ENCODE measurements at places on chromosomes 4 and X. TPM values are rescaled to one million over a fixed set of nuclear protein-coding genes. Genes with fewer than 3 reads are reported as not detected.

DNA sequence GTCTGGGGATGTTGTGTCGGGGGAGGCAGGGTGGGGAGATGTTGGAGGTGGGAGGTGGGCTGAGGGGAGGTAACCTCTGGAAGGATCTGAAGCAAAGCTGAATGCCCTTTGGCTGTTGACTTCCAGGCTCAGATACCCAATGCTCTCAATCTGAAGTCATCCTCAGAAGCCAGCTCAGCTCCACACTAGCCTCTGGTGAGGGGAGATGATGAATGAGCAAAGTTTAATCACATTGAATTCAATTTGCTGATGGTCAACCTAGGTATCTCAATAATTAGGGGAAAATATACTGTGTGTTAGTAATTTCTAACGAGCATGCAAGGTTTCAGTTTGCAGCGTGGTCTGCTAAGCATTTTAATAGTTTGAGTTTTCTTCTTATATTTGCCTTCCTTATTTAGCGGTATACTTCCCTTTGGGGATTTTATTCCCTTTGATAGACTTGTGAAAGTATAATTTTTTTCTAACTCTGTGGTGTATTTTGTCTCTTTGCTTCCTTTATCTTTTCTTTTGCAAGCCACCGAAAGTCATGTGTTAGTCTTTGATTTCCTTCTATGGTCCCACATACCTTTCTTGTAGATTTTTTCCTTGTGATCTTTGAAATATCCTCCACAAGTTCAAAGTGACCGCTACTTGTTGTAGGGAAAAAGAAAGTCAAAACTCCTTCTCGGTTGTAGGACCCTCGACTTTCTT is 146.3 kb upstream of the LEF1 start:
- DNase-seq, result no peak

- DNase-seq, result no peak
These were observed 22.8 kb downstream of the AGA start for GRCh38 chr4:177419434-177419833.

DNA sequence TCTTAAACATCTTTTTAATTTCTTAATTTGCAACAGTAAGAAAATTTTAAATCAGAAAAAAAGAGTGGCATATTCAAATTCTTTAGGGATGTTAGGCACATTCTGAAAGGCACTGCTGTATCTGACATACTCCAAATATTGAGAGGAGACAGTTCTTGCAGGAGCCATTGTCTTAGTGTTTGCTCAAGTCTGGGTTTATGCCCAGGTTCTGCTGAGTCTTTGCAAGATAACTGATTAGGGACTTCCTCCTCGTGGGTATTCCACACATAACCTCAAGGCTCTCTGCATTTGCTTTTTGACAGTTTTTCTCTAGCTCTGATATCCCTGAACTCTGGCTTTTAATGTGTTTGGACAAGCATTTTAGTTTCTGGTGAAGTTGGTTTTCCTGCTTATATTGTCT is 52.6 kb downstream of the RPS3A start:
- DNase-seq, result no peak

DNA sequence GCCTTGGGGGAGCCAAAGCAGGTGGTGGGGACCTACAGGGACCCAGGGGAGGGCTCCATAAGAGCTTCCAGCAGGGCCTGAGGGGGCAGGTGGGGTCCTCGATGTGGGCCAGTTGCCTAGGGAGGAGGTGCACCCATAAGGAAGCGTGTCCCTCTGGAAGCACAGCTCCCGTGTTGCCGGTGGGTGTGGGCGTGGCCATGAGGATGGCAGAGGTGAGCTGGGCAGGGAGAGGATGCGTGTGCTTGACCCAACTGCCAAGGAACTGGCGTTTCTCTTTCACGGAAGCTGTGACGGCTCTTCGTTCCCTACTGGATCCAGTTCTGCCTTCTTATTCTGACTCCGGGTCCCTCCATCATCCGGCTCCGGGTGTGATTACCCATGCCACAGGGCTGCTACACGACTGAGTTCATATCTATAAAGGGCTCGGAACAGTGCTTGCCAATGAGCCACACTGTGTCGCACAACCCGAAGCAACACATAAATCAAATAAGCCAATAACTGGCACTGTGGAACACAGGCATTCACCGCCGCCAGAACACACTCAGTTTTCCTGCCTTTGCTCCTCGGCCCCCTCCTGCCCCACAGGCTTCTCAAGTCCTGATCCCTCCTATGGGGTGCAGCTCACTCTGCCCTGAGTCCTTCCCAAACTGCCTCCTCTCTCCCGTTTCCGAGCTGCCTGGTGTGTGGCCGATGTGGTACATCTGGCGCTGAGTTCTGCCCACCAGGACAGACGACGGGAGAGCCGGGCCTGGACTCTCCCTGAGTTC is 35.5 kb downstream of the RNF212 start:
- no peak for DNase-seq

- DNase-seq, result no peak
These were observed 13.6 kb upstream of the AKAP17A start for GRCh38 chrX:1577845-1578244.

GRCh38 chrX:25599061-25599460 is 539.1 kb upstream of the MAGEB18 start:
- DNase-seq, result no peak

GRCh38 chrX:38102875-38103274 is 96.5 kb downstream of the SYTL5 start:
- DNase-seq, result no peak

- no peak for DNase-seq
These were observed 39.3 kb downstream of the RTL3 start for GRCh38 chrX:78619834-78620233.

- no peak for DNase-seq
These were observed 25.2 kb upstream of the FGFR3 start for GRCh38 chr4:1767770-1768366.

- peak; percentile 45 for DNase-seq
These were observed at the start of gene ADGRA3 for GRCh38 chr4:22515888-22516541. Gene ADGRA3, minus strand, starts transcription at chr4:22516066. Its CDS starts 282 bp downstream, at chr4:22515784.

- no peak for DNase-seq
These were observed 1.0 kb upstream of the TMEM131L start for GRCh38 chr4:153465140-153465539.

GRCh38 chrX:41664375-41664901 is 24.3 kb upstream of the GPR34 start:
- no peak for DNase-seq

DNA sequence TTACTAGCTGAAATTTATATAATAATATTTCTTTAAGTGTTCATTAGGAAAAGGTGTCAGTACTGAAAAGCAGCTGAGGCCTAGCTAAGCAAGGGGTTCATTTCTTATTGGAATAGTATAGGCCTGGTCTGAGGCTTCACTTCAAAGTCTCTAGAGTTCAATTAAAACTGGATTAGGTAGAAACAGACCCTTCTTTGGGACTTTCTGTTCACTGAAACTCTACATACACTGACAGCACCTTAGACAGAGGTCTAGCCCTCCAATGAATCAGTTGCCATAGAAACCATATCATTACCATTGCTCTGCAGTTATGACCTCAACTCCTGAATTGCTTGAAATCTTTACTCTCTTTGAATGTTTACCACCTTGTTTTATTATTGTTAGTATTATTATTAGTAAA is 86.4 kb upstream of the MAB21L2 start:
- no peak for DNase-seq

GRCh38 chrX:40090050-40090804 is 7.5 kb downstream of the BCOR start:
- no peak for DNase-seq

- DNase-seq, result peak; percentile 3
These were observed 96.4 kb downstream of the ANAPC10 start for GRCh38 chr4:145001635-145002034.

- DNase-seq, result no peak
These were observed 2.6 kb downstream of the SLC25A31 start for GRCh38 chr4:127732623-127733328.

DNA sequence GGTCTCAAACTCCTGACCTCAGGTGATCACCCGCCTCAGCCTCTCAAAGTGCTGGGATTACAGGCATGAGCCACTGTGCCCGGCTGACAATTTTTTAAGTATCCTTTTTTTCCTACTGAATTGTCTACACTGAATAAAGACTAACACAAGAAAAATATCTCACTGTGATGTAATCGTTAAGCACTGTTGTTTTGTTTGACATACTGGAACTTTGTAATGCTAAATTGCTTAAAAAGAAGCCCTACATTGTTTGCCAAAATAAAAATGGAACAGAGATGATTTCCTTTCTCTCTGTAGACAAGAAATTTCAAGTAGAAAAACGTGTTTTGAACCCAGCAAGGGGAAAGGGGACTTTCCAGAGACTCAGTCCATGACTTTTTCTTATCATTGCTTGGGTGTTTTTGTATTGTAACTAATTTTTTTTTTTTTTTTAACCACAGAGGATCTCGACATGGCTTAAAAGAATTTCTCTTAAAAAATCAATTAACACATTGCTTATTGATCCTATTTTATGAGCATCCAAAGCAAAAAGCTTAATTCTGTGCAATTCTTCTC is 74.9 kb downstream of the TMEM156 start:
- no peak for DNase-seq

- no peak for DNase-seq
These were observed 420.9 kb upstream of the ATOH1 start for GRCh38 chr4:93407493-93408275.

DNA sequence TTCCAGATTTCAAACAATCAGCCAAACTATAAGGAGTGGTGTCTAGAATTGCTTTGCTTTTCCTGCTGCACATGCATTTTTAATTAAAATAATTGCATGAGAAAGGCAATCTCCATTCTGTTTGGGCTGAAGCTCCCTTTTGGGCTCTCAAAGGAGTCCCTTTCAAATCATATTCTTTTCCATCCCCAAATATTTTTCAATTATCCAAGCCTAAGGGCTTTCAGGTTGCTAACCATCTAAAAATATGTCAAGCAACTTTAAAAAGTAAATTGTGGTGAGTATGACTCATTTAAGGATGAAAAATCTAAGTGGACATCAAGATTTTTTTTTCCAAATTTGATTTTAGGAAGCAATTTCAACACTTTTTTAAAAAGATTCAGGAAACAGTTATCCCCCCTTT is 28.4 kb downstream of the PIR start:
- DNase-seq, result no peak

DNA sequence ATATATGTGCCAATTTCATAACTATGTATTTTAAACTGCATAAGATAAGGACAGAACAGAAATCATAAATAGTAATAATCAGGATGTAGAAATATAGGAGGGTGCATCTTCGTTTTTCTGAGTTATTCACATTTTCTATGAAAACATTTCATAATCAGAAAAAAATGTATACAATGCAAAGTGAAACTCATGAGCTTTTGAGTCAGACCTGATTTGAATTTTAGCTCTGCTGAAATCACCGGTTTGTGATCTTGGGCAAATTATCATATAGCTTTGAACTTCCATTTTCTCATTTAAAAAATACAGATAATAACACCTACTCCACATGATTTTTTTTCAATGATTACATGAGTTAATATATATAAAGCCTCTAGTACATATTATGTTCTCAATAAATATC is 106.9 kb downstream of the KDR start:
- DNase-seq, result no peak

DNA sequence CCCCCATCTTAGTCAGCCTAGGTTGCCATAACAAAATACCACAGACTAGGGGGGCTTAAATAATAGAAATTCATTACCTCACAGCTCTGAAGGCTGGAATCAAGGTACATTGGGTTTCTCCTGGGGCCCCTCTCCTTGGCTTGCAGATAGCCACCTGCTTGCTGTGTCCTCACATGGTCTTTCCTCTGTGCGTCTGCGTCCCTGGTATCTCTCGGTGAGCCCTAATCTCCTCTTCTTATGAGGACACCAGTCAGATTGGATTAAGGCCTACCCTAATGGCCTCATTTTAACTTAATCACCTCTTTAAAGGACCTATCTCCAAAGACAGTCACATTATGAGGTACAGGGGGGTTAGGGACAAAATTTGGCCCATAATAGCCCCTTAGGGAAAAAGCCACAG is 98.0 kb downstream of the SH3KBP1 start:
- DNase-seq, result no peak

DNA sequence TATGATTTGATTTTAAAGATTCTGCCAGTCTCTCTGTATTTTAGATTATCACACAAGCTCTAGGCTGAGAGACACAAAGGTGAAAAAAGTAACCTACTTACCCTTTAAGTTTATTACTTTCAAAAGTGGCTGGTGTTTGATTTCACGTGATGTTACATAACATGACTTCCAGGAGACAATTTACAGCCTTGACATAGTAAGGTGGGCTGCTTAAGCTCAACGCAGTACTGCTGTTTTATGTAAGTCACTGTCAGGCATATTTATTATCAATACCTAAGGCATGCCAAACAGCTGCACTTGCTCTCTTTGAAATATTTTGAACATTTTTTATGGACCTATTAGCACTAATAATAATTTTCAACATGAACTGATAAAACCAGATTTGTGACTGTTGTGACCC is 451.5 kb upstream of the FAM241A start:
- DNase-seq, result no peak

GRCh38 chrX:40931921-40932320 is 153.3 kb upstream of the USP9X start:
- no peak for DNase-seq

DNA sequence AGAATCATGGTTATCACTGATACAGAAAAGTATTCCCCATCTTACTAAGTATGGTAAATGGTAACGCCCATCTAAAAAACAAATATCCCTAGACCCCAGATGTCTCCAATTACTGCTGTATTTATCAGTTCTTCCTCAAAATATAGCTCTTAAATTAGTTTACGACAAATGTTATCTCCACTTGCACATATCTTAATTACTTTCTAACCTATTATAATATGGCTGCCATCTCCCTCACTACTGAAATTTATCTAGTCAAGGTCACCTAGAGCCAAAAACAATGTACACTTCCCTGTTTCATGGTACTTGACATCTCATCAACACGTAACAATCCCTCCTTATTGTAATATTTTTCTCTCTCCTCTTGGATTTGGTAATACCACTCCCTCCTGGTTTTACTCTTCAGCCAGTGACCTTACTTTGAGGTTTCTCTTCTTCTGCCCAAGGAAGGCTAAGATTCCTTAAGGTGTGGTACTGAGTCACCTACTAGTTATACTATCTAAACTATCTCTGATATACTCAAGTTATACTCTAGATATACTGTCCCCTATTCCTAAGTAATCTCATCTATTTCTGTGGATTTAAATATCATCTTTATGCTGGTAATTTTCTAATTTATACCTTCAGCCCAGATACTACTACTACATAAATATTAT is 8.6 kb downstream of the LCORL start:
- DNase-seq, result no peak

- no peak for DNase-seq
These were observed 190.9 kb upstream of the BANK1 start for GRCh38 chr4:101599620-101600019.

Gene RADX
- polyA plus RNA-seq, result 5.1 TPM

Gene SULT1B1
- polyA plus RNA-seq, result 1.00 TPM

Gene ERAS
- 0.12 TPM for polyA plus RNA-seq

Gene MRFAP1
- 476 TPM for polyA plus RNA-seq

Gene RHOH
- 0.87 TPM for polyA plus RNA-seq

Gene GC
- 0.62 TPM for polyA plus RNA-seq

Gene SPANXC
- not detected for polyA plus RNA-seq

Gene FAM47E
- 7.2 TPM for polyA plus RNA-seq

Gene PCDH19
- 2.2 TPM for polyA plus RNA-seq

Gene SMR3B
- not detected for polyA plus RNA-seq

Gene ADGRG2
- 17.4 TPM for polyA plus RNA-seq

Gene NHS
- polyA plus RNA-seq, result 14.0 TPM

Measured in right renal cortex interstitium (tissue), 3 donors.